Retinal pigment epithelial cell (primary cell): ENCODE measurements at places on chromosomes 6 and 20.

GRCh38 chr6:62998022-62998421, 213.2 kb upstream of the FKBP1C start:
- no peak for DNase-seq

DNA sequence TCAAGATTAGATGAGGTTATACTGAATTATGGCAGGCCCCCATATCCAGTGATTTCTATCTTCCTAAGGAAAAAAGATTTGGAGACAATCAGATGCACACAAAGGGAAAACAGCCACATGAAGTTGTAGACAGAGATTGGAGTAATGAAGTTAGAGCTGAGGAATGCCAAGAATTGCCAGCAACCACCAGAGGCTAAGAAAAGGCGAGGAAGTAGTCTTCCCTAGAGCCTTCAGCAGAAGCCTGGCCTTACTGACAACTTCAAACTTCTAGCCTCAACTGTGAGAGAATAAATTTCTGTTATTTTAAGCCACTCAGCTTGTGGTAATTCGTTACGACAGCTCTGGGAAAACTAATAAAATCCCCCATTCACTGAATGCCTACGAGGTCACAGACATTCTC, 473.9 kb downstream of the COL12A1 start:
- peak; percentile 88 for DNase-seq

GRCh38 chr6:138596126-138596525, 96.8 kb upstream of the NHSL1 start:
- no peak for DNase-seq

- no peak for DNase-seq
These were observed 22.2 kb downstream of the PGBD1 start for GRCh38 chr6:28303570-28303969.

GRCh38 chr20:9884666-9885065, 45.8 kb upstream of the PAK5 start:
- DNase-seq, result no peak

DNA sequence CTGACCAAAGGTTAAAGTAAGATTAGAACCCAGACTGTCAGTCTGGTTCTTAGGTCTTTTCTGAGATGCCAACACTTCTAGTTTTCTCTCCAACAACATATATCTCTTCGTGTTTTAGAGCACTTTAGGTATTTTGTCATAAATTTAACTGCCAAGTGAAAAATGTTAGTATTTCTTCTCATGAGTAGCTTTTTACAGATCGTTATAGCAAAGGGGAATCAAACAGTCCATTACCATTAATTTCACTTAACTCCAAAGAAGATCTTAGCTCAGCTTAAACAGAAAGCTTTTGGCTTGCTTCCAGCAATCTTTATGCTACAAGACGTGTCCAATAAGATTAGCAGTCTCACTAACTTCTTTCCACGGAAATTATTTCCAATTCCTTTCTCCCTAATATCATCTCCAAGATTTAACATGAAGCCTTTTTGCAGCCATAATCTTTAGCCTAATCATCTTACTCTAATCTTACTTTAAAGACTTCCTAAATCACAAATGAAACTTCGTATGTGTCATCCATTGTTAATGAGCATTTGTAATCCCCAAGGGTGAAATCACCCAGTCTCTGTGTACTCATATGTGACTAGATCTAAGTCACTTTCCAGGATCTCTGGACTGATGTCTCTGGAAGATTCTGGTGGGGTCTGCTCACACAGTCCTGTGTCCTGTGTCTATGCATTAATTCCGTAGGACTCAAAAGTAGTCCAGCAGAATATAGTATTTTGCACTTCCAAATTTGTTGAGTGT, 38.7 kb downstream of the MOXD1 start:
- DNase-seq, result peak; percentile 89

- no peak for DNase-seq
These were observed 42.5 kb upstream of the NELFCD start for GRCh38 chr20:58938541-58938940.

GRCh38 chr6:142850679-142851423, 94.1 kb downstream of the HIVEP2 start:
- no peak for DNase-seq

DNA sequence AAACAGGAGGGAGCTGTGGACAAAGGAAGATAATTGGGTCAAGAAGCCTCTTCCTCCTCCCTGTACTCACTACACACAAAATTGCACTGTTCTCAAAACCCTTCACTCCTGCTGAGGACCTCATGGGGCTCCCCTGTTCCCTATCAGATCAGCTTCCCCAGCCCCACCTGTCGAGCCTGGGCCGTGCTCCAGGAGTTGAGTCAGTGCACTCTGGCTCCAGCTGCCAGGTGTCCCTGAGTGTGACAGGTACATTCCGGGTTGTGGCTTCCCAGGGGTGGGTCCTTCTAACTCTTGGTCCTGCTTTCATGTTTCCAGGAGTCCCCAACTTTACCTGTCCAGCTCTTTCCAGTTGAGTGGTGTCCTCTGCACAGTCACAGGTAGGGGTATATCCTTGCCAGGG, 8.4 kb downstream of the RAB5IF start:
- DNase-seq, result no peak

DNA sequence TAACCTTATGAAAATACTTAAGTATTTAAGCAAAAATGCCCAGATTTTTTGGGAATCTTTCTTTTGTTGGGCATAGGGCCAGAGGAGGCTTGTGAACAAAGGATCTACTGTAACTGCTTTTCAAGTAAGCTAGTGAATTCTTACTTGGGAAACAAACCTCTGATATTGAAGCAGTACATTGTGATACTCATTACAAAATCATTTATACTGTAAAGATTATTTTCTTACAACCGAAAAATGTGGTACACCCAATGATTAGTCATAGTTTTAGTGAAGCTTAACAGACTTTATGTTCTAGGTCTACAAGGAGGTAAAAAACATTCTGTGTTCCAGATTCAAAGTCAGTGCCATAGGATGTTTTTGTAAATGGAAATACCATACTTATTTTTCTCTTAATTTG, 272.9 kb upstream of the KCNQ5 start:
- DNase-seq, result peak; percentile 77

DNA sequence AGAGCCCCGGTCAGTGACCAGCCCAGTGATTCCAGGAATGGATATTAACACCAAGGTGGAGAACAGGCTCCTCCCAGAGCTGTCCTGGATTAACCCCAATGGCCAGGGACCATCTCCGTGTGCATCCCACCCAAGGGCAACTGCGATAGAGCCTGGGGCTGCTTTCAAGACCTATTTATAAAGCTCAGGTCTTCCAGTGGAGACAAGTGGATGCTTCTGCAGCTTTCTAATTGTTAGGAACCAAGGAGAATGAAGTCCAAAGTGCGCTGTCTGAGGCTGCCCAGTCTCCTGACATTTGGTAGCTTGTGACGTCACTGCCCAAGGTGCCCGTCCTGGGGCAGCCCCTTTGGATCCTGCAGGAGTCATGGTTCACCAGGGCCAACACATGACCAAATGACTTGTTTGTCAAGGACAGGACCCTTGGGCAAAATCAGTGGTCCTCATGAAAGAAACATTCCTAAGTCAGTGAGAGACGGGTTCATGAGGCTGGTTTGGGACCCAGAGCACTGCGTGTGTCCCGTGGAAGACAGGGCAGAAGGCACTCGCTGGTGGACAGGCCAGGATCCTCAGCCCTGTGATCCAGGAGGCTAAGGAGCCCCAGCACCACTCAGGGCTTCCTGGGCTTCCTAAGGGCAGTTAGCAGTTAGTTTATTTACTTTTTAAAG, 174.9 kb downstream of the ANKRD60 start:
- DNase-seq, result no peak

DNA sequence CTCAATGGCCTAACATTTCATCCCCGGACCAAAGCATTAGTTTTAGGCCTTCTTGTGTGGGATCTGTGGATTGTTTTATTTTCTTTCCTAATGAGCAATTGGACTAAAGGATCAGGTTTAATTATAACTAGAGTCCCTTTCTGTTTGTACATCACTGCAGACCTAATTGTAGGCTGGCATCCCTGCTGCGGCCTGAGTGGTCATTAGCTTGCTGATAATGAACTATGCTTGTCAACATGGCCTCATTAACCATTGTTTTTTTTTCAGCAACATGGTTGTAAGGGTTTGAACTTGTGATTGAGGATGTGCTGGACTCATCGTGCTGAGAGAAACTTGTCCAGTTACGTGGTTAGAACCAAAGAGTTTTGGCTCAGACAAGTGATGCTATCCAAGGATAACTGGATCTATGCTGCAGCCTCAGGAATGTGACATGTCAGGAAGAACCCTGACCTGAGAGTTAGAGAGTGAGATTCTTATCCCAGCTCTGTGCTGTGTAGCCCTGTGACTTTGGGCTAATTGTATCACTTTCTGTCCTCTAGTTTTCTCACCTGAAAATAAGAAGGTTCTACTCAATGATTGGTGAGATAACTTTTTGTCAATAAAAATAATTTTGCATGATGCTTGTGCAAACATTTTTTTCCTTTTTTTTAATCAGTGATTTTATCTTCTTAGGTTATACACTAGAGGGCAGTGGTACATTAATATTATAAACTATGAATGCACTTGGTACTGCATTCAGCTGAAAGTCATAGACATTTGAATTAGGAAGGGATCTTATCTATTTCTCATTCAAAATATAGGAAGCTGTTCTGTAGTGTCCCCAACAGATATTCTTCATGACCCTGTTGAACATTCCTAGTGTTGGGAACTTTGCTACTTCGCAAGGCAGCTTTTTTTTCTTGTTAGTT, 140.9 kb downstream of the RNF144B start:
- no peak for DNase-seq

DNA sequence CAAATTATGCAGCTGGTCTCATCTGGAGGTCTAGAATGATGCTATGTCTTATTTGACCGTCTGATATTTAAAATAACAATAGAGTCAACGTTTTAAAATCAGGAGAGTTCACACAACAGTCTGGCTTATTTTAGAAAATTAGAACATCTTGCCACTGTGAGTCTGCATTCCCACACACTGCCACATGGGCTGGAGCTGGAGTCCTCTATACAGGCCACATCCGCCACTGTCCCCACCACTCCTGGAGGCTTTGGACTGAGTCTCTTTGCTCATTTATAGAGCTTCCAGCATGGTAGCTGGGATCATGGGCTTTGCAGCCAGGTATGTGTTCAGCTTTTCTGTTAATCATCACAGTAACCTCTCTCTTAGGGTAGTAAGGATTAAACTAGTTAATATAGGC, 68.8 kb upstream of the ZNFX1 start:
- DNase-seq, result no peak

DNA sequence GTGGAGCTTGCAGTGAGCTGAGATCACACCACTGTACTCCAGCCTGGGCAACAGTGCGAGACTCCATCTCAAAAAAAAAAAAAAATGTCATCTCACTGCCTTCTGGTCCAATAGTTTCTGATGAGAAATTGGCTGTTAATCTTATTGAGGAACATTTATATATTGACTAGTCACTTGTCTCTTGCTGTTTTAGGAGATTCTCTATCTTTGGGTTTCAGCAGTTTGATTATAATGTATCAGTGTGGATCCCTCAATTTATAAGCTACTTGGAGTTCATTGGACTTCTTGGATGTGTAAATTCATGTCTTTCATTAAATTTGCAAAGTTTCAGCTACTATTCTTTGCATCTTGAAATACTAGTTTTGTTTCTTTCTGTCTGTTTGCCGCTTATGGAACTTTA, 11.2 kb downstream of the ZGPAT start:
- DNase-seq, result no peak

- no peak for DNase-seq
These were observed 290.2 kb downstream of the BTBD3 start for GRCh38 chr20:12207875-12208274.

DNA sequence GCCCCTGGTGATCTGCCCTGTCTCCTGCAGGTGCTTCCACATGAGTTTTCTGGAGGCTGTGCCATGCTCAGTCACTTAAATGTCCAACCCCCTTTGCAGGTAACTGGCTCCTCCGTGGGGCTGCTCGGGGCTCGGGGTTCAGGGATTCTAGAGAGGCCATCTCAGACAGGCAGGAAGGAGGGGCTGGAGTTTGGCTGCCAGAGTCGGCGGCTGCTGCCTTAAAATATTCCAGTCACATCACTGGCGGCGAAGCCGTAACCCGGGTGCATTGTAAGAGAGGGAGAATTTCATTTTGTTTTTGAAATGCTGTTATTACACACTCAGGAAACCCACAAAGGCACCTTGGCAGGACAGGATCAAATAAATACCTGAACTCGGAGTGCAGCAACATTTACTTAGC, 212.9 kb upstream of the PMEPA1 start:
- no peak for DNase-seq

GRCh38 chr6:52503851-52504781, 72.7 kb downstream of the TRAM2 start:
- DNase-seq, result peak; percentile 72

DNA sequence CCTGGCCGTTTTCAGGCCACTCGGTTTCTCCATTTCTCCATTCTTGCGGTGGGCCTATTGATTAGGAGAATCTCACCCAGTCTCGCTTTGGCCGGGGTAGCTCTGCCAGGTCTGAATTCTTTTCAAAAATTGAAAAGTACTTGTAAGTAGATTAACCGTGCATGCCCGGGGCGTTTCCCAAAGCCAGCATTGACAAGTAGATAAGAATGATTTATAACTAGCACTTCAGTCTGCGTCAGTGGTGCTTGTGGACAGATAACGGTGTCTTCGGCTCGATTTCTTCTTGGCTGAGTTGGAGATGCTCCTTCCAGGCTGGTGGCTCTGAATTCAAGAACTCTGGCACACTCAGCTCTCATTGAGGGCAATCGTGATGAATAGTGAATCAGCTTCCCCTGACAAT, 29.0 kb downstream of the SLC24A3 start:
- DNase-seq, result no peak

DNA sequence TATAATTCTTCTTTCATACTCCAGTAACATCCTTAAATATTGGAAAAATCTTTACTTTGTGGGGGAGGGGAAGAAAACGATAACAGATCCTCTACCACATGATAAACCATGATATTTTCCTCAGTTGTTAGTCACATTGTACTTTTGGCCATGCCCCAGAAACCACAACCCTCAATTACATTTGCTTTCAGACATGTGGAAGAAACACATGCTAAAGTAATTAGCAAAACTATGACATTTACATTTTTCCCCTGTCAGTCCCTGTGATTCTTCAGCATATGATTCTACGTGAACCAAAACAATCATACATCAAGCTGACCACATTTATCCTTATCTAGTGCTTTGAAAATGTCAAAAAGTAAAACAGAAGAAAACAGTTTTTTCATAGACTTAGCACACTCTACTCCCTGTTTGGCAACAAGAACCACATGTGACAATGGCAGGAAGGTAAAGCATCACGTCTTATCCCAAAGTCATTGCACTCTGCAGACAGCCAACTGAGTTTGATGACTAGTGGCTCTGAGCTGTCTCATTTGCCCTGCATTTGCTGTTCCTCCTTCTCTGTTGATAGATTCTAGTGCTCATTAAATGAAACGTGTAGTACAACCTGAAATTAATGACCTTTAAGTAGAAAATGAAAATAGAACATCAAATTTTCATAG, 505.8 kb upstream of the MARCKS start:
- DNase-seq, result no peak

GRCh38 chr6:45927421-45928320, 88.0 kb downstream of the CLIC5 start:
- no peak for DNase-seq

- no peak for DNase-seq
These were observed 16.4 kb downstream of the PIGT start for GRCh38 chr20:45432294-45432693.

- no peak for DNase-seq
These were observed 36.9 kb upstream of the LAMA4 start for GRCh38 chr6:112291161-112291762.
